ENCODE measurements at places on chromosomes 13 and 19.

GRCh38 chr13:59043016-59043415 lies 1120.7 kb downstream of the DIAPH3 start:
- no peak overlapping the region for H3K27ac ChIP-seq
- no peak for DNase-seq
- no peaks in the 10 kb centered on the region for H3K27me3 ChIP-seq
- H3K4me1 ChIP-seq, result no peaks in the 10 kb centered on the region
- H3K36me3 ChIP-seq, result no peaks in the 10 kb centered on the region

- H3K27ac ChIP-seq, result no peak overlapping the region
- no peak overlapping the region for H3K4me3 ChIP-seq
- no peak for DNase-seq
- no peaks in the 10 kb centered on the region for H3K27me3 ChIP-seq
- H3K36me3 ChIP-seq, result no peaks in the 10 kb centered on the region
- no peaks in the 10 kb centered on the region for H3K4me1 ChIP-seq
These were observed 900.2 kb downstream of the DIAPH3 start for GRCh38 chr13:59263531-59263930.

DNA sequence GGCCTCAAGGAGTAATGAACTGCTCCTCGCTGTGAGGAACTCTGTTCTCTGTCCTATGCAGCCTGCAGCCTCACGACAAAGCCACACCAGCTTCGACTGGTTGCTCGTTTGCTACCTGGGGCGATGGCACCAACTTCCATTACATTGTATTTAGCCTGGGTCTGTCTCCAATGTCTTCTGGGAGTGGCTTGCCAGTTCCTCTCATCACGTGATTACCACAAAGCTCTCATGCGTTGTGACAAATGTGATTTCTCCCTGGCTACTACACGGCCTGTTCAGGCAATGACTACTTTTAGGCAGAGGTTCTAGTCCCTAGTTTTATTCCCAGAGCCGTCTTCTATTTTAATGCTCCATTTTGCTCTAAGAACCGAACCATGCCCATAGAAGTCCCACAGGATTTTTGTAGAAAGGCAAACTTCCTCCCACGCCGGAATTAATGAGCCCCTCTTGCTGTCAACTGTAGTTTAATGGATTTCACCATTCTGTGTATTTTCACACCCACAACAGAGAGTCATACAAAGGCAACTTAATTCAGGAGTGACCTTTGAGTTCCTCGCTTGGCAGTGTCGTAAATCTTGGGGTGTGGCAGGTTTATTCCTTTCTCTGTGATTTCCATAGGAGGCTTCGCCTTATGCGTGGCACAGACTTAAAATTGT lies 351.9 kb downstream of the EFNB2 start:
- H3K36me3 ChIP-seq, result no peaks in the 10 kb centered on the region
- H3K4me3 ChIP-seq, result no peak overlapping the region
- peaks cover 9% of the 10 kb centered on the region for H3K4me1 ChIP-seq
- no peaks in the 10 kb centered on the region for H3K27me3 ChIP-seq

GRCh38 chr13:26411206-26411605 lies 146.3 kb upstream of the WASF3 start:
- DNase-seq, result no peak
- no peaks in the 10 kb centered on the region for H3K4me1 ChIP-seq
- H3K36me3 ChIP-seq, result no peaks in the 10 kb centered on the region

DNA sequence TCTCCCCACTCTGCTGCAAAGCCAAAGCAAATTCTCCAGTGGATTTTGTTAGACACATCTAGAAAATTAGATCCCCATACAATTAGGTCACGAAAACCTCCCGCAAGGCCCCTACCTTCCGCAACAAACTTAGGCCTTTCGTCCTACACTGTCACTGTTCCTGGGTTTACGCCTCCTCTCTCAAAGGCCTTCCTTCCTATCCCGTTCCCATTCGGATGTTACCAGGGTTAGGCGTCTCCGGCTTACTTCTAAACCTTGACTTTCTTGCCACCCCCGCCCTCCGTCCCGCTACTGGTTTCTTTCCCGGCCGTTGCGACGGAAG lies 754 bp downstream of the RNF6 start:
- H3K4me3 ChIP-seq, result peak overlapping the region; percentile 84
- peak overlapping the region; percentile 95 for H3K27ac ChIP-seq
- H3K4me1 ChIP-seq, result peaks cover 17% of the 10 kb centered on the region
- H3K27me3 ChIP-seq, result no peaks in the 10 kb centered on the region
- no peak for DNase-seq
- H3K36me3 ChIP-seq, result peaks cover 28% of the 10 kb centered on the region

GRCh38 chr19:57099199-57099661 lies 20.6 kb upstream of the USP29 start:
- H3K4me3 ChIP-seq, result no peak overlapping the region
- no peaks in the 10 kb centered on the region for H3K36me3 ChIP-seq
- no peaks in the 10 kb centered on the region for H3K27me3 ChIP-seq
- H3K27ac ChIP-seq, result no peak overlapping the region

DNA sequence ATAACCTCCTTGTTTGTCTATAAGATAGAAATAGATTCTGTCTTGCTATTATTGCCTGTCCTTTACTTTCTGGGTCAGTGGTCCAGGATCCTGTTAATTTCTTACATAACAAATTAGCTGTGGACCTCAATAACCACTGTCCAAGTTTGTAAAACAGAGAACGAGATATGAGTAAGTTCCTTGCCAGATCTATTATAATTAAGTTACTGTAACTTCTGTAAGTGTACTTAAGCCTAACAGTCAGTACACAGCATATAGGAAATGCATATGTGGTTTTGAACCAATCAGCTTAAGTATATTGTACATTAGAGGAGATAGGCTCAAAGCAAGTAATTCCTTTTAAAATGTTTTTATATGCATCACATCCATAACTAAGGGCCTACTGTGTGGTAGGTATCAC lies 34.9 kb downstream of the HTR2A start:
- no peaks in the 10 kb centered on the region for H3K27me3 ChIP-seq
- DNase-seq, result no peak

- H3K27me3 ChIP-seq, result no peaks in the 10 kb centered on the region
- H3K4me3 ChIP-seq, result no peak overlapping the region
- H3K27ac ChIP-seq, result no peak overlapping the region
These were observed 598.7 kb upstream of the SPRY2 start for GRCh38 chr13:80939581-80939980.

DNA sequence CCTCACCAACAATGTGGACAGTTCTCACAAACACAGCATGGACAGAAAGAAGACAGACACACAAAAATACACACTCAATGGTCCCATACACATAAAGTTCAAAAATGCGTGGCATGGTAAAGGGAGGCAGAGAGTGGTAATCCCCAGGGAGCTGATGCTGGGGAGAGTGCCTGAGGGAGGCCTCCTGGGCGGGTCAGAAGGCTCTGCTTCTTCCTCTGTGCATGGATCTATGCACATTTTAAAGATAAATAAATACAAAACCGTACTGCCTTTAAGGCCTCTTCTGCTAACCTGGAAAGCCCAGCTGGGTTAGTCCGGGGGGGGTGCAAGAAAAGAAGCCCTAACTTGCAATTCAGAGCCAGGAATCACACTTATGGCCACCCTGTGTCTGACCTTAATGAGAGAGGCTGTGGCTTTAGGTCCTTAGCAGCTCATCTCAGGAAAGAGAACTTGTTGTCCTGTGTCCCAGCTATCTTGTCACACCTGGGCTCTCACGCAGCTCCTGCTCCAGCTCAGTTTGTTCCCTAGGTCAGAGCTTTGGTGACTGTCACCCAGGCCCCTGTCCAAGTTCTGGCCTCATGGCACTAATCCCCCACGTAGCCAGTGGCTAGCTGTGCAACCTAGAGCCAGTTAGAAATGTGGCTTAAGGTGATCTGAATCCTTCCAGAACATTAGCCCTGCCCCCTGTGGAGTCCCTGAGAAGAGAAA lies 28.5 kb downstream of the POP4 start:
- no peaks in the 10 kb centered on the region for H3K27me3 ChIP-seq
- H3K36me3 ChIP-seq, result no peaks in the 10 kb centered on the region
- H3K4me3 ChIP-seq, result no peak overlapping the region
- H3K27ac ChIP-seq, result no peak overlapping the region
- DNase-seq, result no peak
- H3K4me1 ChIP-seq, result no peaks in the 10 kb centered on the region

DNA sequence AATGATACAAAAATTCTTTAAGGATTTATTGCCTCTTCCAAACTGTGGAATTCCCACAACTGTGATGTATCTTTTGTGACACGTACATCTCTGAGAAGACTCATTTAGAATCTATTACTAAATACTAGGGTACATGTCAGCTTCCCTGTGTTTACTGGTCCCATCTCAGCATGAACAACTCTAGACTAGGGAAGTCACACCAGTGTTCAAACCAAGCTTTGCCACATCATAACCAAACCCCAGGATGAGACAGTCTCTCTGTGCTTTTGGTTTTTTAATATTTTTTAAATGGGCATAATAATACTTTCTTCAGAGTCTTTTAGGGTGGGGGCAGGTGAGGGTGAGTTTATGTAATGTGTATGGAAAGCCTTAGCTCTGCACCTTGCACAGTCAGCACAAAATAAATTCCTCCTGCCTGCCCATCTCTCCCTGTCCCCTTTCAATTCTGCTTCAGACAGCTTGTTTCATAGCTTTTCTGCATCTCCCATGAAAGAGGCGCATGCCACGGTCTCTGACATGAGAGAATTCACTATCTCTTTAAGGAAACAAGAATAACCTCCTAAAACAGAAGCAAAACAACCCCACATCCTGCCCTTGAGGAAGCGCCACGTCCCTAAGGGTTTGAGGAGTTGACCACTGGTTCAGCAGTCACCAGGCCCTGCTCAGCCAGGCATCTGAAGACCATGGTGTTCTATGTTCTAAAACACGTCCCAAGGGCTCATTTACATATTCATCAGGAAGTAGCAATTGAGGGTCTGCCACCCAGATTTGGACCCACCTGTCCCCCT lies 174.5 kb downstream of the USP12 start:
- DNase-seq, result no peak
- H3K27me3 ChIP-seq, result peaks cover 12% of the 10 kb centered on the region
- H3K36me3 ChIP-seq, result no peaks in the 10 kb centered on the region

GRCh38 chr19:16470541-16470910 lies 1.2 kb downstream of the EPS15L1 start:
- peak overlapping the region; percentile 69 for H3K4me3 ChIP-seq
- no peak overlapping the region for H3K27ac ChIP-seq
- H3K27me3 ChIP-seq, result no peaks in the 10 kb centered on the region
- no peak for DNase-seq
- H3K4me1 ChIP-seq, result peaks cover 13% of the 10 kb centered on the region

GRCh38 chr19:22545751-22546150 lies 88.4 kb upstream of the ZNF492 start:
- H3K27ac ChIP-seq, result no peak overlapping the region
- no peak overlapping the region for H3K4me3 ChIP-seq
- H3K27me3 ChIP-seq, result no peaks in the 10 kb centered on the region
- no peak for DNase-seq
- no peaks in the 10 kb centered on the region for H3K36me3 ChIP-seq

DNA sequence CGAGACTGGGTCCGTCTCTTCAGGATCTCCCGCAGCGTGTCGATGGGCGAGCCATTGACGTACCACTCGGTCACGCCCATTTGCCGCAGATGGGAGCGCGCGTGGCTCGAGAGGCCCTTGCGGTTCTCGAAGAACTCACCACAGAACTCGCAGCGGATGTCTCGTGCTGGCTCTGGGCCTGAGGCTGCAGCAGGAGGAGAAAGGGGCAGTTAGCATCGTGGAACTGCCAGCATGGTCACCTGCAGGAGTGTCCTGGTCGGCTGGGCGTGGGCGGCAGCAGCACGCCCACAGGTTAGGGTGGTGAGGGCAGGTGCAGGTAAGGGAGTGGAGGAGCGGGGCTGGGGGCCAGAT lies 8.5 kb upstream of the AKAP8L start:
- peaks cover 19% of the 10 kb centered on the region for H3K36me3 ChIP-seq
- DNase-seq, result no peak
- H3K4me3 ChIP-seq, result no peak overlapping the region
- no peak overlapping the region for H3K27ac ChIP-seq

- H3K27ac ChIP-seq, result no peak overlapping the region
- no peak for DNase-seq
- no peak overlapping the region for H3K4me3 ChIP-seq
- no peaks in the 10 kb centered on the region for H3K36me3 ChIP-seq
- no peaks in the 10 kb centered on the region for H3K27me3 ChIP-seq
These were observed 13.3 kb downstream of the ZC3H4 start for GRCh38 chr19:47100290-47100689.

DNA sequence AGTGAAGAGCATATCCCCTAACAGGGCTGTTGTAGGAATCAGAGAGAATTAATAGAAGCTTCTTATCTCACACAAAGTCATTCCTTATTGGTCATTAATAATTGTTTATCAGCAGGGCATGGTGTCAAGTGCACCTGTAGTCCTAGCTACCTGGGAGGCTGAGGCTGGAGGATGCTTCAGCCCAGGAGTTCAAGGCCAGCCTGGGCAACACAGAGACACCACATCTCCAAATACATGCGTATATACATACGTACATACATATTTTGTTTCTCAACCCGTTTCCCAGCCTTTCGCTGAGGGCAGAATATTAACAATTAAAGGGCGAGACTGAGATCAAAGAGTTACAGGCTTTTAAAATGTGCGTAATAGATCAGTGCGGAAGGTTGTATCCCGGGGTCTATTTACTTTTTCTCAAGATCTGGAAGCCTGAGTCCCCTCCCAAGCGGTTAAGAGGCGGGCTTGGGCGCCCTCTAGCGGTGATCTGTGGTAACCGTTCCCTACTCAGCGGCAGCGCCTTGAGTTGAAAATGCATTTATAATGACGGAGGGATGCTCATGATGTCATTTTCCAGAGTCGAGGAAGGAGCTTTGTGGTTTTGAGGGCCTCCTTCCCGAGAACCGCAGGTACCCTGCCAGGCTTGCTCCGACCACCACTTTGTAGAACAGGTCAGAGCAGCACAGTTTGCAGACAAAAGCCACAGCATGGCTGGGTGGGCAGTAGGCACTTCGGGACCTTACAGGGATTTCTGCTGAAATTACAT lies 169.6 kb upstream of the GPR12 start:
- H3K4me3 ChIP-seq, result no peak overlapping the region
- H3K27me3 ChIP-seq, result peaks cover 13% of the 10 kb centered on the region
- peak; percentile 41 for DNase-seq
- no peak overlapping the region for H3K27ac ChIP-seq
- H3K36me3 ChIP-seq, result no peaks in the 10 kb centered on the region

- no peaks in the 10 kb centered on the region for H3K27me3 ChIP-seq
- no peaks in the 10 kb centered on the region for H3K36me3 ChIP-seq
- no peak overlapping the region for H3K27ac ChIP-seq
- no peak overlapping the region for H3K4me3 ChIP-seq
- H3K4me1 ChIP-seq, result no peaks in the 10 kb centered on the region
These were observed 20.7 kb downstream of the MAP4K1 start for GRCh38 chr19:38597075-38597474.

- H3K4me3 ChIP-seq, result no peak overlapping the region
- no peaks in the 10 kb centered on the region for H3K36me3 ChIP-seq
- H3K27me3 ChIP-seq, result no peaks in the 10 kb centered on the region
- DNase-seq, result no peak
- H3K4me1 ChIP-seq, result peaks cover 3% of the 10 kb centered on the region
These were observed 142.1 kb downstream of the PDS5B start for GRCh38 chr13:32728327-32728726.

DNA sequence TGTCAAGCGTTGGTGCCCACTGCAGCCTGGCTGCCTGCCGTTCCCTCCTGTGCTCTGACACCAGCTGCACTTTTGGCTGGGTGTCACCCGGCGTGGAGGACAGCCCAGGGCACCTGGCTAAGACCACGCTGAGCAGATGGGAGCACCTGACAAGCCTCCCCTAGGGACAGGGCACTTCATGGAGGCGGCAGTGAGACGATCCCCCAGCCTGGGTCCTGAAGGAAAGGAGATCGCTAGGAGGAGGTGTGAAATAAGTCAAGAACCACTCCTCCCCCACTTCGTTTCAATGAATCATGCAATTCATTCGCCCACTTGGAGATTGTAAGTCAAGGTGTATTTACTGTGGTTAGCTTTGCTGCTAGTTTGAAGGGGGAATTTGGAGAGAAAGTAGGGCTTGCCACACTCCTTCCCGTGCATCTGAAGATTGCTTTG lies 38.8 kb downstream of the VSTM2B start:
- H3K4me3 ChIP-seq, result no peak overlapping the region
- H3K36me3 ChIP-seq, result no peaks in the 10 kb centered on the region
- no peak for DNase-seq
- H3K4me1 ChIP-seq, result no peaks in the 10 kb centered on the region
- H3K27ac ChIP-seq, result no peak overlapping the region
- no peaks in the 10 kb centered on the region for H3K27me3 ChIP-seq

Data from astrocyte (in vitro differentiated cells and primary cell).